H1 (cell line): ENCODE measurements at places on chromosomes 1 and 21. TPM values are rescaled to one million over a fixed set of nuclear protein-coding genes. Genes with fewer than 3 reads are reported as not detected.

GRCh38 chr1:210076620-210077019 lies 138.6 kb downstream of the SYT14 start:
- H3K4me1 ChIP-seq = peaks cover 9% of the 10 kb centered on the region
- no peaks in the 10 kb centered on the region for H3K27me3 ChIP-seq
- no peaks in the 10 kb centered on the region for H3K36me3 ChIP-seq
- H3K27ac ChIP-seq = no peak overlapping the region

DNA sequence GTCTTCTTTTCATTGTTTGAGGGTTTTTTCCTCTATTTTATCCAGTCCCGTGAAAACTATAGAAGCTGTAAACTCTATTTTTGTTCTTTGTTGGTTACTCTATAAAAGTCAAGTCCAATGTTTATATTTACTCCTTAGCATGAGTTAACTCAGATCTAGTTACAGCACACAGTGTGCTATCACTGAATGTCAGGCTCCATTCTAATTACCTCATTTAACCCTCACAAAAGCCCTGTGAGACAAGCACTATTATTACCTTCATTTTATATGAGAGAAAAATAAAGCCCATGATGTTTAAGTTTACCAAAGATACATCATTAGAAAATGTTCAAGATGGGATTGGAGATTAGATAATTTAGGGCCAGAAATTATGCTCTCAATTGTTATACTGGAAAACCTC lies 251.4 kb upstream of the SNX7 start:
- no peak for DNase-seq
- no peaks in the 10 kb centered on the region for H3K4me1 ChIP-seq
- H3K36me3 ChIP-seq = no peaks in the 10 kb centered on the region

The EXTL1 gene
- 1.2 and 1.3 TPM in 2 replicates for total RNA-seq

GRCh38 chr1:44587796-44588460 lies 86.4 kb downstream of the TMEM53 start:
- H3K27ac ChIP-seq = no peak overlapping the region
- peaks cover 19% of the 10 kb centered on the region for H3K4me1 ChIP-seq
- DNase-seq = no peak
- no peaks in the 10 kb centered on the region for H3K36me3 ChIP-seq
- H3K27me3 ChIP-seq = no peaks in the 10 kb centered on the region

The GADD45A gene
- total RNA-seq = 15.5 and 15.6 TPM in 2 replicates

DNA sequence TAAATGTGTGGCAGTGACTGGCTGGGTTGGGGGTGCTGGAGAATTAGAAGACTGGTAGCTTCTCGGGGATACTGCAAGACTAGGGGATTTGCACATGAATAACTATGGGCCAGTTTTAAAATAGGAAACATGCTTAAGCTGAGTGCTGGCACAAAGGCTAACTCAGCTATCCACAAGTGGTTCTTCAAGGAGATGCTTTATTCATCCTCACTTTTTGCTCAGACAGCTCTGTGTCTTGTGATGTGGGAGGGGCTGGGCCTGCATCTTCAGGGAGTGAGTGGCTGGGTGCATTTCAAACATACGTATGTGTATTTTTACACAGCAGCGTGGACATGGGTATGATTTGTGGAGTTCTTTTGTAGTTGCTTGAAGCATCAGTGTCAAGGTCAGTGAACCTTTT lies 2.3 kb downstream of the COQ8A start:
- no peak overlapping the region for H3K4me3 ChIP-seq
- H3K36me3 ChIP-seq = no peaks in the 10 kb centered on the region
- peaks cover 3% of the 10 kb centered on the region for H3K4me1 ChIP-seq
- no peak for DNase-seq

DNA sequence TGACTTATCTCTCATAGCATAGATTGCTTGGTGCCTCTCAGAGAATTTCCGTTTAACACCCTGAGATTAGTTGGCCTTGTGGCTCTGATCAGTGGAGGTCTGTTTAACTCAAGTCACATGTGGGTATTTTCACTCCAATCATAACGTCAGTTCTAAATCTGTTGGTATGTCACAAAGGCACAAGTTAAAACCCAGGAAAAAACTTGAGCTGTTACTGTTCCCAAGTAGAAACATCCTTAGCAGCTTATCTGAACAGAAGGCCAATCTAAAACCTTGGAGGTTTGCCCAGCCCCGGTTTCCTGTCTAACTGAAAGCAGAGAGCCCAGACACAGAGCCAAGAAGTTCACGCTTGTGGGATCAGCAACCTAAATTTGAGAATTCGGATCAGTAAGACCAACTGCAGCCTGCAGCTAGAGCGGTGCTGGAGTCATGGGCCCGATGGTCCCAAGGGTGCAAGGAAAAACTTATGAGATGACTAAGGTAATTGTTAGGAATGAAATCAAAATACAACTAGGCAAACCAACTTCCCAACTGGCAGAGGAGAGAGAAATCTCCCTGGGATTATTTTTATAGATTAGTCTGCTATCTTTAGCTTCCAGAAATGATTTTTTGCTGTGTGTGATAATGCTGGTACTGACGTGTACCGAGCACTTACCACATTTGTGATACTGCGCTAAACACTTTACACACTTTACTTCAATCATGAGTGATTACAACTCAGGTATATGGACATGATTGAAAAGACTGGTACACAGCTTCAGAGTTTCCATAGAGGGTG lies 90.2 kb upstream of the C1orf21 start:
- no peaks in the 10 kb centered on the region for H3K36me3 ChIP-seq
- DNase-seq = no peak
- peaks cover 7% of the 10 kb centered on the region; the same call in 1 of the 2 replicates for H3K4me1 ChIP-seq
- no peak overlapping the region for H3K27ac ChIP-seq

The GPATCH4 gene
- total RNA-seq = 47.9 and 48.5 TPM in 2 replicates

- no peak for DNase-seq
- H3K27me3 ChIP-seq = no peaks in the 10 kb centered on the region; the same call in 1 of the 2 replicates
- no peak overlapping the region for H3K27ac ChIP-seq
- no peak overlapping the region for H3K4me3 ChIP-seq
- no peaks in the 10 kb centered on the region for H3K36me3 ChIP-seq
Measured at GRCh38 chr1:22347854-22348760, 103.5 kb upstream of the ZBTB40 start.

The CRP gene
- total RNA-seq = not detected in 2 replicates

- no peak overlapping the region for H3K4me3 ChIP-seq
- no peak for DNase-seq
- H3K4me1 ChIP-seq = no peaks in the 10 kb centered on the region
- no peaks in the 10 kb centered on the region for H3K27me3 ChIP-seq
Measured at GRCh38 chr1:15574741-15575140, 10.1 kb downstream of the AGMAT start.

DNA sequence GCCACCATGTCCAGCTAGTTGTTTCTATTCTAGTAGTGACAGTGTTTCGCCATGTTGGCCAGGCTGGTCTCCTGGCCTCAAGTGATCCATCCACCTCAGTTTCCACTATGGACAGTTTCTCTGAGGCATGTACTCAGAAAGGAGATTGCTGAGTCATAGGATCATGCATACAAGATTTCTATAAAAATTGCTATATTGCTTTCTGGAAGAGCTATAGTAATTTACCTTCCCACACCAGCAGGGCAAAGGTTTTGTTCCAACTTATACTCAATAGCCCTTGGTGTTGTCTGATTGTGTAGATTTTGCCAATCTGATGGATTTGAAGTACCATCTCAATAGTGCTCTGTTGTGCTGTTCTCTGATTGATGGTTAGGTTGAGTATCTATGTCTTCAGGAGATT lies 15.6 kb upstream of the ATP1A1 start:
- H3K27ac ChIP-seq = no peak overlapping the region
- no peaks in the 10 kb centered on the region for H3K36me3 ChIP-seq
- no peak for DNase-seq
- H3K4me1 ChIP-seq = no peaks in the 10 kb centered on the region
- H3K4me3 ChIP-seq = no peak overlapping the region
- no peaks in the 10 kb centered on the region for H3K27me3 ChIP-seq

GRCh38 chr1:119870917-119871596 lies 25.3 kb downstream of the ADAM30 start:
- no peaks in the 10 kb centered on the region for H3K36me3 ChIP-seq
- no peaks in the 10 kb centered on the region for H3K27me3 ChIP-seq
- no peaks in the 10 kb centered on the region for H3K4me1 ChIP-seq
- peak; percentile 100 for DNase-seq
- H3K4me3 ChIP-seq = no peak overlapping the region

GRCh38 chr21:28142697-28143096 lies 850.0 kb downstream of the LTN1 start:
- H3K27me3 ChIP-seq = no peaks in the 10 kb centered on the region
- H3K4me1 ChIP-seq = no peaks in the 10 kb centered on the region
- H3K36me3 ChIP-seq = no peaks in the 10 kb centered on the region
- no peak overlapping the region for H3K4me3 ChIP-seq
- H3K27ac ChIP-seq = no peak overlapping the region

GRCh38 chr1:90045853-90046563 lies 51.1 kb downstream of the ZNF326 start:
- no peak overlapping the region for H3K4me3 ChIP-seq
- no peak overlapping the region for H3K27ac ChIP-seq
- H3K4me1 ChIP-seq = no peaks in the 10 kb centered on the region
- H3K27me3 ChIP-seq = no peaks in the 10 kb centered on the region
- H3K36me3 ChIP-seq = no peaks in the 10 kb centered on the region
- no peak for DNase-seq

DNA sequence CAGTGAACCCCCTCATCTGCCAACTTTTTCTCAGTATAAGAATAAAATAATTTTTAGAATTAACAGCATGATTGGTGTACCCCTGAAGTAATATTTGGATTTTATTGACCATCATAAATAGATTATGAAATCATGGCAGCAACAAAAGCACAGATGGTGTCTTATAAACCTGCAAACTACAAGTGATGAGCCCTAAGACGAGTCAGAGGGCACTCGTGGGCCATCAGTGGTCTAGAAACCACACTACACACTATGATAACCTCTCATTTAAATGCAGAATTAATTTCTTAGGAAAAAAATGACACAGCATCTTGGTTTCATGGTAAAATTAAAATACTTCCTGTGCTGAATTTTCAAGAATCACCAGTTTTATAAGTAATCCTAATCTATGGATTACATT lies 312.4 kb downstream of the PTBP2 start:
- no peak overlapping the region for H3K4me3 ChIP-seq
- no peaks in the 10 kb centered on the region for H3K36me3 ChIP-seq
- H3K4me1 ChIP-seq = no peaks in the 10 kb centered on the region

The KANK4 gene
- 0.22 and 0.23 TPM in 2 replicates for total RNA-seq

The AIM2 gene
- 1.7 and 2.1 TPM in 2 replicates for total RNA-seq

The PHGDH gene
- total RNA-seq = 674 and 687 TPM in 2 replicates

GRCh38 chr1:70685300-70686286 lies 274.5 kb downstream of the CTH start:
- peak; percentile 71 for DNase-seq
- no peak overlapping the region for H3K27ac ChIP-seq
- no peaks in the 10 kb centered on the region for H3K36me3 ChIP-seq
- no peak overlapping the region for H3K4me3 ChIP-seq
- no peaks in the 10 kb centered on the region for H3K27me3 ChIP-seq

The ARHGAP30 gene
- total RNA-seq = 0.39 and 0.40 TPM in 2 replicates

DNA sequence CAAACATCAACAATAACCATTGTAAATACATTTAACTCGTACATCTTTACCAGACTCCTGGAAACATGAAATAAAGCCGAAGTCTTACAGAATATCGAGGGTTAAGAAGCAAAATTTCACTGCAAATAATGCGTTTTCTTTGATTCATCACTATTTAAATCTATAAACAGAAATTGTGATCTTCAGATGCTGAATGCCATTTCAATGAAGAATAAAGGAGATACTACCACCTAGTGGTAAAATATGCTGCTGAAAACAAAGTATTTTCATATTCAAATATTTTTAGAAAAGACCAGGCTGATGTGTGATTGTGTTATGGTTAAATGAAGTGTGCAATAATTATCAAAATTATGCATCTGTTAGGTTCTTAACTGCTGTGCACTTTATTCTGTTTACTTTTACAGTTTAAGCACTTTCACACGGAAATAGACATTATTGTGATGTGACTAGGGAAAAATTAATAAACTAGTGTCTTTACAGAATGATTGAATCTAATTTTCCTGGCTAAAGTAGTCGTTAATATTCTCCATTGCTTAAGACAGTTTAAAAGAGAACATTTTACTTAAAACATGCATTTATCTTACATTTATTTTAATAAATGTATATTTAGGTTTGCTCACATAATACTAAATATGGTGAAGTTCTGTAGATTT lies 1093.1 kb downstream of the MRPL39 start:
- no peaks in the 10 kb centered on the region for H3K4me1 ChIP-seq
- H3K27ac ChIP-seq = no peak overlapping the region
- no peak for DNase-seq
- no peak overlapping the region for H3K4me3 ChIP-seq

GRCh38 chr21:38291874-38292273 lies 35.1 kb downstream of the KCNJ15 start:
- H3K36me3 ChIP-seq = no peaks in the 10 kb centered on the region
- H3K4me3 ChIP-seq = no peak overlapping the region
- H3K4me1 ChIP-seq = peaks cover 4% of the 10 kb centered on the region
- H3K27ac ChIP-seq = no peak overlapping the region
- H3K27me3 ChIP-seq = no peaks in the 10 kb centered on the region

DNA sequence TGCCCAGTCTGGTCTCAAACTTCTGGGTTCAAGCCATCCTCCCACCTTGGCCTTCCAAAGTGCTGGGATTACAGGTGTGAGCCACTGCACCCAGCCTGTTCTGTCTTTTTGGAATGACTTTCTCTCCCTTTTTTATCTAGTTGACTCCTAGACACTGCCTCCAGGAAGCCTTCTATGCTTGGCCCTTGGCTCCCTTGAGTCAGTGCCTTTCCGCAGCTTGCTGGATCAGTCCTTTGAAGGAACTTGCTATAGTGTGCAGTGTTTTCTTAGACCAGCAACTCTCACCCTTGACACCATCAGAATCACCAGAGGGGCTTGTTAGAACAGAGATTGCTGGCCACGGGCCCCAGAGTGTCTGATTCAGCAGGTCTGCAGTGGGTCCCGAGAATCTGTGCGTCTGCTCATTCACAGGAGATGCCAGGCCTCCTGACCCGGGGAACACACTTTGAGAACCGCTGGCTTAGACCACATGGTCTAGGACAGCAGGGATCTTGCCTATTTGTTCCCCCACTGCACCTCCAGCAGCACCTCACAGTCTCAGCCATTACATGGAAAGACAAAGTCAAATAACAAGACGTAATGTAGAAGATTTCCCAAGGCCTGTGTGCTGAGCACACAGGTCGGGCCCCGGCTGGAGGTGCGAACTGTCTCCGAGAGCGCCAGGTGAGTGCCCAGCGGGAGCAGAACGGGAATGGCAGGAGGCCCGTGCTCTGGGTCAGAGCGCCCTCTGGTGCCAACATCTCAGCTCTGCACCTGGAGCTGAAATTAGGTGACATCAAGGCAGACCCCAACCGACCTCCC lies 27.4 kb upstream of the CTPS1 start:
- no peaks in the 10 kb centered on the region for H3K36me3 ChIP-seq
- H3K27me3 ChIP-seq = no peaks in the 10 kb centered on the region; the same call in 1 of the 2 replicates
- no peak overlapping the region for H3K27ac ChIP-seq
- DNase-seq = peak; percentile 93
- H3K4me3 ChIP-seq = no peak overlapping the region
- H3K4me1 ChIP-seq = no peaks in the 10 kb centered on the region

DNA sequence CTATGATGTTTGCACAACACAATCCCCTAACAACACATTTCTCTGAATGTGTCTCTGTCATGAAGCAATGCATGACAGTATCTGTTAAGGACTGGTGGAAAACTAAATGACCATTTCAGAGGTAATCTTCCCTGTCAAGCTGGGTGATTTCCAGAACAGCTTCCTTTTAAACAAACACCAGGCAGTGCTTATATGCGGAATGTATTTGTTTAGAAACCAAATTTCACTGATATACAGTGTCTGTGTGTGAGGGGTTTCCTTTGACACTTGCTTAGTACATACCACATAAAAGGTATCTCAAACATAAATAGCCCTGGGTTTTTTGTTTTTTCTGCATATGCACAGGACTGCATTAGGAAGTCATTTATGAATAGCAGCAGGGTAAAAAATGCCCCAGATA lies 95.6 kb downstream of the TGFBR3 start:
- no peak overlapping the region for H3K27ac ChIP-seq
- no peaks in the 10 kb centered on the region for H3K27me3 ChIP-seq
- H3K36me3 ChIP-seq = no peaks in the 10 kb centered on the region
- H3K4me3 ChIP-seq = no peak overlapping the region
- DNase-seq = no peak
